ENCODE measurements at places on chromosomes 1 and 21.

DNA sequence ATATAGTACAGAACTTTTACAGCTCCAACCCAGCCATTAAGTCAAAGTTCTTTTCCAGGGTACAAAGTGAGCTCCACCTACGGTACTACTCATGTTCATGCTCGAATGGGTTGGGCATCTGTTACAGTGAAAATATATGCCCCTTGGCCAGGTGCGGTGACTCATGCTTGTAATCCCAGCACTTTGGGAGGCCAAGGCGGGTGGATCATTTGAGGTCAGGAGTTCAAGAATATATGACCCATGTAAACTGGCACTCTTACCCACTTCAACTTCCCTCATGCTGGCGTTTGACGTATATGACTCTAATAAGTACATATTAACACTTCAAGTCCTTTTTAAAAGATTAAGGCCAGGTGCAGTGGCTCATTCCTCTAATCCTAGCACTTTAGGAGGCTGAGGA lies 71.3 kb upstream of the PKN2 start:
- DNase-seq, result no peak

DNA sequence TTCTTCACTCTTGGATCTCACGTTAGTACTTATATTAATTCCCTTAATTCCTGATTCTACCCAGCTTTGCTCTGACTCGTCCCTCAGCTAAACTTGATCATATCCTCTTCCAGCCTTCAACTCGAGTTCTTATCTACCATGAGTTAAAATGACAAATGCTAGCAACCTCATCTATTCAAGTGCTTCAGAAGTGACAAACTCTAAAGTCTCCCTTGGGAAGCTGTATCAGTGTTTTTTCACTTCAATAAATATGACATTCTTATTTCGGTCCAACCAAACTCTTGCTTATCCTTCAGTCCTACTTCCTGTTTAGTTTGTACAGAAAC lies 75.3 kb downstream of the FOXJ3 start:
- DNase-seq, result no peak

GRCh38 chr1:17611991-17612390 lies 72.5 kb downstream of the ARHGEF10L start:
- DNase-seq, result no peak

DNA sequence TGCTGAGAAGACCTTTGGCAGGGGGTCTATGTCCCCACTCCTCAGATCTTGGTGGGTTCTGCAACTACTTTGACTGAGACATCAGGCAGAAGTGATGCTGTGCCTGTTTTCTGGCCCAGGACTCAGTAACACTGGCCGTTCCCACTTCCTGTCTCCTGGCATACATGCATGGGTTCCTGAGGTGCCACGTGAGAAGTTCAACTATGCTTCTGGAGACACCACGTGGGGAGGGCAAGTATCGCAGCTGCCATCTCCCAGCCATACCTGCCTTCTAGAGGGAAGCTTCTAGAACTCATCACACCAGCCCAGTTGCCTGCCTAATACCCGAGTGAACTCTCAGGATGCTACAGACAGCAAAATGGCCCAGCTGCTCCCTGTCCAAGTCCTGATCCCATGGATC lies 65.8 kb downstream of the TRABD2B start:
- peak; percentile 67 for DNase-seq

GRCh38 chr1:230170622-230171021 lies 103.6 kb downstream of the GALNT2 start:
- DNase-seq, result no peak

DNA sequence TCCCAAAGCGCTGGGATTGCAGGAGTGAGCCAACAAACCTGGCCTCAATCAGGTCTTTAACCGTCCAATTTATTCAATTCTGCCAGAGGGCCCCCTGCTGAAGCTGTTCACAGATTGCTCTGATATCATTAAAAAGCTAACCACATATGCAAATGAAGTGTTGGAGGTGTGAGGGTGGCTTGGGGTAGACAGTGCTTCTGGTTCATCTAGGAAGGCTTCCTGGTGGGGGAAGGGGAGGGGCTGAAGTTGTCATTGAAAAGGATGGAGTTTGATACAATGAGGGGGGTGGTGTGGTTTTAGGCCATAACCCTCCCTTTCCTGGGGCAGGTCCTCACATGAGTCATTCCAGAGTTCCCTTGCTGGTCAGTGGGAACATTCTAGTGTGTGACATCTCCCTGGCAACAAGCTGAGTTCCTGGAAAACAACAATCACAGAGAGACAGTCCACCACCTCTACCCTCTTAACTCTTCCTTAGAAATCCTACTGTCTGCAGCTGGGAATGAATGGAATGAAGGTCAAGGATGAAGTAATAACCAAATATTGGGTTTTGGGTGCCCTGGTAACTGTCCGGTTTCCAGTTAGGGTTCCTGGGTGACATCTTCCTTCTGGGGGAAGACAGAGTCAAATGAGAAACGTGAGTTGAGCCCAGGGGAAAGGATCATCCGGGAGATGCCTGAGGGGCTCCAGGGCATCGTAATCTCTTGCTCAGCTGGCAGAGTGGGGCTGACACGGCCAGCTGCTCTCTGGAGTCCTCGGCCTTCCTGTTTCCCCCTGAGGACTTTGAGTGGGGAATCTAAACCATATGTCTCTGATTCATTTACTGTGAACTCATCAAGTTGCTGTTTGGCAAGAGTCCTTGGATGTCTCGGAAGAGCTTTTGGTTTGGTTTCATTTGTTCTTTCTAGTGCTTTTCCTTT lies 32.2 kb downstream of the BATF3 start:
- DNase-seq, result peak; percentile 98

DNA sequence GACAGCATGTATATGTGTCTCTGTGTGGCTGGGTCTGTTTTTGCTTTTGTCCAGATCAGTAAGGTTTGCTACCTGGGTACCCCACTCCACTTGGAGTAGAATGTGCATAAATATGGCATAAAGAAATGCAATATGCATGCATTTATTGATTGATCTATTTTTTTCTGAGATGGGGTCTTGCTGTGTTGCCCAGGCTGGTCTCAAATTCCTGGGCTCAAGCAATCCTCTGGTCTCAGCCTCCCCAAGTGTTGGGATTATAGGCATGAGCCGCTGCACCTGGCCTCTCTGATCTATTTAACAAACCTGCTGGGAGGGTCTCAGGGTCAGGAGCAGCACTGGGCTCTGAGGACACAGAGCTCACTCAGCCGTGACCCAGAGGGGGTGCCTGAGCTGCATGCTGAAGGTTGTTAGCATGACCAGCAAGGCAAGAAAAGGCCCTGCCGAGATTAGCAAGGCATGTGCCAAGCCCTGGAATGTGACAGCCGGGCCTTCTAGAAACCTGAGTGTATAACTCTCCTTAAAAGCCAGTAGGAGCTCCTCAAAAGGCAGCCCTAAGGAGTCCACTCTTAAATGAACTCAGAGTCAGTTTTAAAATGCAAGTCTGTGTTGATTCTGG lies 22.5 kb downstream of the PCSK9 start:
- no peak for DNase-seq

DNA sequence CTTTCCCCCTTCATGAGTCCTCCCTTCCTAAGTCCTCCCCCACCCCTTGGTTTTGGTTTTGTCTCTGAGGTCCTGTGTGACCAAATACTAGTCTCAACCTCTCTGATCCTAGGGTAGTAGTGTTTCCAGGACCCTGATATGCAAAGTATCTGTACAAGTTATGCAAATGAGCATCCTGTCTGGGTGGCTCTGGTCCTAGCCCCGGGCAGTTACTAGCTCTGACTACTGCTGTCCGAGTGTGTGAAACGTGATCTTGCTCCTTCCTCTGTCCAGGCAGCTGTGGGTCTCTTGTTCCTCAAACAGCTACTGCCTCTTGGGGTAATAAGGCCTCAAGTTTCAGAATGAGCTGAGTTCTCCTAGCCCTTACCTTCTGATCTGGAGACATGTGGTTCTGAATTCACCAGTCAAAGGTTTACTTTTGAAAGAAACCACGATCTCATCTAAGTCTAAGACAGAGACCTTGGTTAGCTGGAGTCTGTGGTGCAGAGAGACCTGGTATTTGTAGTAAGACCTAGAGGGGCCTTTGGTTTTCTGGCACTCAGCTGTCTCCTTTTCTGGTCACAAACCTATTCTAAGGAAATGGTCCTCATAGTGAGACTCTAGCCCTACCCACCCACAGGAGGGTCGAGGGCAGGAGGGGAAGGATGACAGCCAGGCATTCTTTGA lies 31.0 kb upstream of the IL19 start:
- no peak for DNase-seq

- no peak for DNase-seq
Observed at GRCh38 chr1:30328401-30329262, 394.8 kb downstream of the MATN1 start.

- DNase-seq, result no peak
Observed at GRCh38 chr1:182301467-182302198, 90.0 kb downstream of the GLUL start.

- no peak for DNase-seq
Observed at GRCh38 chr21:42062236-42063022, 8.7 kb upstream of the UMODL1 start.

DNA sequence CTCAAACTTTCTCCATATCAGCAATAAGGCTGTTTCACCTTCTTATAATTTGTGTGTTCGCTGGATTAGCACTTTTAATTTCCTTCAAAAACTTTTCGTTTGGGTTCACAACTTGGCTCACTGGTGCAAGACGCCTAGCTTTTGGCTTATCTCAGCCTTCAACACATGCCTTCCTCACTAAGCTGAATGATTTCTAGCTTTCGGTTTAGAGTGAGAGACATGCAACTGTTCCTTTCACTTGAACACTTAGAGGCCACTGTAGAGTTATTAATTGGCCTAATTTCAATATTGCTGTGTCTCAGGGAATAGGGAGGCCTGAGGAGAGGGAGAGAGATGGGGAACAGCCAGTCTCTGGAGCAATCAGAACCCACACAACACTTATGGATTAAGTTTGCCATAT lies 41.2 kb upstream of the IFNLR1 start:
- no peak for DNase-seq

DNA sequence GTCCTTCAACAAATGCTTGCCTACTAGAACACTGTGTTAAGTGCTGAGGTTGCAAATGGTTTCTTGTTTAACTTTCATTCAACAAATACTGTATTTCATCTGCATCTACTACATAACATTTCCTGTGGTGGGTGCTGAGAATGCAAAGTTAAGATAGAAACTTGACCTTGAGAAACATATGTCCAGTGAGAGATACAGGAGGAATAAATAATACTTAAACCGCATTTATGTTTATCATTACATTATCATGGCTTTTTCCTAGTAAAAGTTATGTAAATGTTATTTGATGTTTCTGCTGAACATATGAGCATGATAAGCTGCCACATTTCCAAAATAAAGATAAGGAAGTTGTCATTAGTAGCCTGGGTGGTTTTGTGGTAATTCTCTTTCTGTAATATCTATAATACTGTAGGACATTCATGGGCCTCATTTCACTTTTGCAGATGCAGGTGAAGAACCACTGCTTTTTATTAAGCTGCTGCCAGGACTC lies 590.4 kb downstream of the PLPP3 start:
- DNase-seq, result no peak

DNA sequence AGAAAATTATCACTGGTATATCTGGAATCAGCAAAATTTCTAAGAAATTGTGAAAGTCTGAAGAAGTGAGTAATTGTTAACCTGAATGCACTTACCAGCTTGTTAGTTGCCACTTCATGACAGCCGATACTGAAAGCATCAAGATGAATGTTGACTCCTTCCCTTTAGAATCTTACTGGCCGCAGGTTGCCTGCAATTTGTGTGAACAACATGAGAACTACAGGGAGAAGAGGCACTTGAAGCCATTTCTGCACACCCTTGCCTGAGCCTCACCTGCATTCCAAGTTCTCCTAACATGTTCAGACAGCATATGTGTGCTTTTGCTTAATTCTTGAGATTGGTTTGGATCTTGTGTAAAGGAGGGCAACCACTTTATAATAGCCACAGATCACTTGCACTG lies 59.2 kb upstream of the SSX2IP start:
- DNase-seq, result no peak

DNA sequence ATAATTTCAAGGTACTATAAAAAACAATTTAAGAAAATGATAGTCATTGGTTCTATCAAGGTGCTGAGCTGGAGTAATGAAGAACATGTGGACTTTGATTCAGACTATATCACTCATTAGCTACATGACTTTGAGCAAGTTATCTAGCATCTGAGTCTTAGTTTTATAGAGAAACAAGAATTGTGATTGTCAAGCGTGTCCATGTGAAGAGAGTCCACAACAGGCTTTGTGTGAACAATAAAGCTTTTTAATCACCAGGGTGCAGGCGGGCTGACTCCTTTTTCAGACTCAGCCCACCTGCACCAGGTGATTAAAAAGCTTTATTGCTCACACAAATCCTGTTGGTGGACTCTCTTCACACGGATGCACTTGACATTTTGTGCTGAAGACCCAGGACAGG lies 26.6 kb upstream of the DMRTB1 start:
- DNase-seq, result no peak

DNA sequence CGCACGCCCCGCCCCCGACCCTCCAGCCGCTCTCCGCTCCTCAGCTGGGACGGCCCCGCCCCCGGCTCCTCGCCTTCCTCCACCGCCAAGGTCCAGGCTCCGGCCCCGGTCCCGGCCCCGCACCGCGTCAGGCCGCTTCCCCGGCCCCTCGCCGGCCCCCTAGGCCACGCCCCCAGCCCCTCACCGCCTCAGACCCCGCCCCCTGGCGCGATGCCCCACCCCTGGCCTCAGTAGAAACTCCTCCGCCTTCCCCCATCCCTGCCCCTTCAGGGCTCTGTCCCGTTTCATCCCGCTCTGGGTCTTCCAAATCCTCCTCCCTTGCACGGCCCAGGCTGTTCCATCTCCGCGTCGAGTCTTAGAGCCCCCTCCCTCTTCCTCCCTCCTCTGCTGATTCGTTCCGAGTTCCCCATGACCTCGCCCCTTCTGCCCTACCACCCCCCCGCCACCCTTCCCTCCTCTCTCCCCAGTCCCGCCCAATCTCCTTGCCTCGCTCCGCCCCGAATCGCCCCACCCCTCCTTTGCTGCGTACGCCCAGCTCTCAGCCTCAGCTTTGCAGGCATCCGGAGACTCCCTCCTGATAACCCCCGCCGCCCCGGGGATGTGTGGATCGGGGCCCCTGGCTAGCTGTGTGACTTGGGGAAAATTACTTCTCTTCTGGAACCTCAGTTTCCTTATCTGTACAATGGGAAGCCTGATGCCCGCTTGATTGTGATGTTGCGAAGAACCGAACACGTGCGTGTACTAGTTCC lies 448 bp upstream of the ASAP3 start:
- DNase-seq, result peak; percentile 73

DNA sequence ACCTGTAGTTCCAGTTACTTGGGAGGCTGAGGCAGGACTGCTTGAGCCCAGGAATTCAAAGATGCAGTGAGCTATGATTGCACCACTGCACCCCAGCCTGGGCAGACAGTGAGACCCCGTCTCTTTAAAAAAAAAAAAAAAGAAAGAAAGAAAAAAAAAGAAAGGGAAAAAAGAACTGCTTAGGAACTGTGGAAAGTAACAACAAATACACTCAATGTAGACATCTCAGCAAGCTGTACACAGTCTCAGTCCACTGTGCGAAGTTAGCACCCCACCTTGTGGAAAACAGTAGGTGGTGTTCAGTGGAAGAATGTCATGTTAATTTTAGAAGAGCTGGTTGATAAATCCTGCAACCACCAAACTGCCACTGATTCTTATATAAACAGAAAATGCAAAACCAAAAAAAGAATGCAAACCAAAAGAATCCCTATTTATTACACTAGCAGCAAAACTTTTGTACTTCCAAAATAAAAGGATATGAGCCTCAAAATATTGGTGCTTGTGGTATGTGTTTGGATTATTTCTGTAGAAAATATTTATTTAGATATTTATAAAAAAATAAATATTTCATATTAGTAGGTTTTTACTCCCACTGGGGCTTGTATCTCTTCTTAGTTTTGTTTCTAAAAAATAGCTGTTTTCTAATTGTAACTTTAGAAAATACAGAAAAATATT lies 31.1 kb downstream of the ALG14 start:
- peak; percentile 89 for DNase-seq

Data from lung microvascular endothelial cell (primary cell).